ENCODE measurements at places on chromosomes 2 and 18.

DNA sequence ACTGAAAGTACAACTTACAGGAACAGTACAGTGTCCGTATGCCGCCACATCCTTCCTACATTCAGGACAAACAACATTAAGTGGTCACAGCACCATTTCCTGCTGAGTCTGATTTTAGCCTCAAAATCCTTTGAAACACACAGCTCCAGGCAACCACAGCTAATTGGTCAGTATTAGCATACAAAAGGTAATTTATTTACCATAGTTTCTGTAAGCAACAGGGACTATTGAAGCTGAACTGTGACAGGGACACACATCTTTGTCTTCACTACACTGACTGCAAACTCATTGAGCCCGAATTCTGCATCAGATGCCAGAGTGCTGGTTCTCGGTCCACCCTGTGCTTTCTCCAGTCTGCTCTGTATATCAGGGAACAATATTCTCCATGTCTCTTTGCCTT, 151.8 kb downstream of the ST6GAL2 start:
- DNase-seq = no peak

DNA sequence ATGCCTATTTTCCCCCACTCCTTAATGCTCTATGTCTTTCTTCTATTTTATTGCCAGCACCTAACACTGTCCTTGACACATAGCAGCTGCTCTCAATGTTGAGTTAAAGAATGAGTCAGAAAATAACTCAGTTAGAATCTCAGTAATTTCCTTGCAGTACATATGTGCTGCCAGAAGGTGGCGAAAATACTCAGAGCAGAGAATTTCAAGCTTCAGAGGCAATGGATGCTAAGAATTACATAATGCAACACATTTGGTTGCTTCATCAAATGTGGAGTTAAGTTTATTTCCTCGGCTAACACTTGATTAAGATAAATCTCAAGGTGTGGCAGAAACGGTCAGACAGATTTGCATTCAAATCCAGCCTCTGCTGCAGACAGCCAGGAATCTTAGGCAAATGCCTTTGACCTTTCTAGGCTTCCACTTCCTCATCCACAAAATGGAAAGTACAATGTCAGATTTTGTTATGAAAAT, 105.6 kb downstream of the VSNL1 start:
- no peak for DNase-seq

- no peak for DNase-seq
These were observed 11.3 kb downstream of the SMAD7 start for GRCh38 chr18:48939205-48940097.

- no peak for DNase-seq
These were observed 25.2 kb downstream of the FAM228A start for GRCh38 chr2:24199968-24200590.

- no peak for DNase-seq
These were observed 56.4 kb upstream of the STPG4 start for GRCh38 chr2:47211497-47212011.

GRCh38 chr2:201228271-201228911, 31.9 kb upstream of the CASP8 start:
- no peak for DNase-seq

GRCh38 chr2:150944315-150944714, 317.3 kb downstream of the RBM43 start:
- no peak for DNase-seq

DNA sequence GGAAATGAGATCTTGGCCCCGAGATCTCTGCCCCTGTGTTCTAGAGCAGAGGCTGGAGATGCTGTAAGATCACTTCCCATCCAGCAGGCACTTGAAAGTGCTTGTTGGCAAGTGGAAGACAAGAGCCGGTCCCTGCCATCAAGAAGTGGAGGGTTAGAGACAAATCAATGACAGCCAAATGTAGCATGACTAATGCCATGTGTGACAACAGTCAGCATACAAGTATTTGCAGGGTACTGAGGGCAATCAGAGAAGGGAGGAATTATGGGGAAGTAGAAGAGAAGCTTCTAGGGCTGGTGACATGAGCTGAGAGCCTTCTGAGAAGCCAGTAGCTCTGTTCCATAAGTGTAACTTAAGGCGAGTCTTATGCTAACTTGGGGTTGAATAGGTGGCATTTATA, 58.6 kb downstream of the TMEM17 start:
- peak; percentile 52 for DNase-seq

DNA sequence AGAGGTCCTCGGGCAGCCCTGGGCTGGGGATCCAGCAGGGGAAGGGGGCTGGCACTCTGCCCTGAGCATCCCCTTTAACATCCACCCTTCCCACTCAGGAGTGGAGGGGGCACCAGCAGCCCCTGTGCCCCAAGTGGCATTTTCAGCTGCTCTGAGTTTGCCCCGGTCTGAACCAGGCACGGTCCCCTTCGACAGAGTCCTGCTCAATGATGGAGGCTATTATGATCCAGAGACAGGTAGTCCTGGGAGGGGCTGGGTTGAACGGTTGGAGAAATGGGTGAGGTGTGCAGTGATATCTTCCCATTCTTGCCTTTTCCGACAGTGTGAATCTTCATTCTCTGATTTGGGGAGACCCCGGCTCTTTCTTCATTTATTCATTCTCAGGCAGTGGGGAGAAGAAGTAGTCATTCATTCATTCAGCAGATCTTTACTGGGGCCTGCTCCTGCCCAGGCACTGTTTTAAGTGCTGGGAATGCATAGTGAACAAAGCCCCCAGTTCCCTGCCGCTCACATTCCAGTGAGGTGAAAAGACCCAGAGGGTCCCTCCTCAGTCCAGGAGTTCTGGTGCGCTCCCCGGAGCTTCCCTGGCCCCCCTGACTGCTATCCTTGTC, 1.4 kb upstream of the KHK start:
- DNase-seq = no peak

- peak; percentile 13 for DNase-seq
These were observed 82.0 kb upstream of the SLC66A3 start for GRCh38 chr2:11073251-11073650.

DNA sequence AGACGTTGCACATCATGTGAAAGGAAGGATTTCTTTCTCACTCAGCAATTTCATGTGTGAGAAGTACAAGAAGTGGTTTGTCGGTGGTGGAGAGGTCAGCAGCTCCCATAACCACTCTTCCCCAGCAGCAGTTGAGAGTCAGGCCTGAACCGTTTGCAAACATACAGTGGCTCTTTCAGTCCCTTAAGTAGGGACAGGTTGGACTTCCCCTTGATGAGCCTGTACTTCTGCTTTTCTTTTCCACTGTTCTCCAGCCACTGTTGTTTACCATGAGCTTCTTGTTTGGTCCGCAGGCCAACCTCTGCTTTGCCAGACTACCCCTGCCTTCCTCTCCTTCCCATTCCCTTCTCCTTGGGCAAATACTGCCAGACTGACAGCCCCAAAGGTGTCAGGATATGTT, 391.3 kb upstream of the CELF4 start:
- no peak for DNase-seq

DNA sequence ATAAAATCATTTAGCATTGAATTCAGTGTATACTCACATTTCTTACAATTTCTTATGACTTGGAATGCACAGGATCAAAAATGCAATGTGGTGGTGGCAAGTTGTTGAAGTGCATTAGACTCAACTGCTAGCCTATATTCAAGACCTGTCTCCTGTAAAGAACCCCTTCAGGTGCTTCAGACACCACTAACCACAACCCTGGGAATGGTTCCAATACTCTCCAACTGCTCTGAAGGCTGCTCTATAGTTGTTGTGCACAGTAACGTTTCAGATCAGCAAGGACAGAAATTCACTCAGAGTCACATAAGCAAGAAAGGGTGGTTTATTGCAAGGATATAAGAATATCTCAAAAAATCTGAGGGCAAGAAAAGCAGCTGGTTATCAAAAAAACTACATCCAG, 6.5 kb downstream of the GKN1 start:
- no peak for DNase-seq

- DNase-seq = no peak
These were observed 43.0 kb downstream of the KLF7 start for GRCh38 chr2:207122651-207123334.

GRCh38 chr2:145015561-145015960, 495.6 kb upstream of the ZEB2 start:
- no peak for DNase-seq

GRCh38 chr2:121796239-121796638, 40.8 kb downstream of the TSN start:
- DNase-seq = no peak

DNA sequence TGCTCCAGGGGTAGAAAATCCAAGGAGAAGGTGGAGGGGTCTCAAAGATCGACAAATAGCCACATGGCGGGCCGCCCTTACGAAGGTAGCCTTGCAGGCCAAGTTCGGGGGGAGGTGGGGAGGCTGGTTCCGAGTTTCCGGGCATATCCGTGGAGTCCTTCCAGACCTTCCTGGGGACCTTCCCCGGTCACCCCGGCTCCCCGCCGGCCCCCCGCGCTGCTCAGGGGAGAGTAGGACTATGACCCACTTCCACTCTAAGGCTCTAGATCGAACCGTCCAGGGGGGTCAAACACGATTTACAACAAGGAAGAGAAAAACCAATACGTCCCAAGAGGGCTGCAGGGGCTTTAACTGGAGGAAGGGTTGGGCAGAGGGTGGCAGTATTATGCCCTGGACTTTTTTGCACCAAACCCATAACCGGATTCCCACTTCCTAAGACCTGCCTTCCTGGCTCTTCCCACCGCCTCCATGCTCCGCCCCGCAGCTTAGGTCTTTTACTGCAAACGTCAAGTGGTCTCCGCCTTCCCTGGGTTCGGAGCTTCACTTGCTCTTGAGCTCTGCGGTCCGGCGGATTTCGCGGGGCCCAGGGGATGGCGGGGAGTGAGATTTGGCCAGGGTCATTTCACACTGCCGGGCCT, 779 bp upstream of the LYPD6 start:
- DNase-seq = no peak

GRCh38 chr2:176818617-176819016, 394.0 kb upstream of the HNRNPA3 start:
- DNase-seq = no peak

DNA sequence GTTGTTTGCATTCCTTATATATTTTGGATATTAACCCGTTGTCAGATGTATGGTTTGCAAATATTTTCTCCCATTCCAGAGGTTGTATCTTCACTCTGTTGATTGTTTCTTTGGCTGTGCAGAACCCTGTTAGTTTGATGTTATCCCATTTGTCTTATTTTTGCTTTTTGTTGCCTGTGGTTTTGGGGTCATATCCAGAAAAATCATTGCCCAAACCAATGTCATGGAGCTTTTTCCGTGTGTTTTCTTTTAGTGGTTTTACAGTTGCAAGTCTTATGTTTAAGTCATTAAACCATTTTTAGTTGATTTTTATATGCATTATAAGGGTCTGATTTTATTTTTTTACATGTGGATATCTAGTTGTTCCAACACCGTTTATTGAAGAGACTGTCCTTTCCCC, 35.8 kb downstream of the PPIG start:
- DNase-seq = no peak

GRCh38 chr2:109348190-109348589, 219.2 kb downstream of the SH3RF3 start:
- DNase-seq = no peak

DNA sequence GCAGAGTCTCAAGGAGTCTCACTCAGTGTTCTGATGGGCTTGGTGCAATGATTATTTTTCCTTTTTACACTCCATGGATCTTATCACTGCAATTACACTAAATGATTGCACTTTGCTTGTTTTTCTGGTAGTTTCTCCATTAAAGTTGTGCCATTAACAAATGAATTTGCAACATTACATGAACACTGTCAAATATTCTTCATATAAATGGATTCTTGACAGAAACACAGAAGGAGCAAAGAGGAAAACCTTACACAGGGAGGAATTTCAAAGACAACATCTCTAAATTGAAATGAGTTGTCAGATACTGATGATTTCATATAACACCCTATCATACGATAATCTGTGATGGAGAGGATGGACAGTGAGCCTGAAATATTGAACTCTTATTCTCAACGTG, 65.4 kb upstream of the CHST9 start:
- DNase-seq = no peak

- no peak for DNase-seq
These were observed 70.9 kb downstream of the AFF3 start for GRCh38 chr2:100071335-100072043.

DNA sequence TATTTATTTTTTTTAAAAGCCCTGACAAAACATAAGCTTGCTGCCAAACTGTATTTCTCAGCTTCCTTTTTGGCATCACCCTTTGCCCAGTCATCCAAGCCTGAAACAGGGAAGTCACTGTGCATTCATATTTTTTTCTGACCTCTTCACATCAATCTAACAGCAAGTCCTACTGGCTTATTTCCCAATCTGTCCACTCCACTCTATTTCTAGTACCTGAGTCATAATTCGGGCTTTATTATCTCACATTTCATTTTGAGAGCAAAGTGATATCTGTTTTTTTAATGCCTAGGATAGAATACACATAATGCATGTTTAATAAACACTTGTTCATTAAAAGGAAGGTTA, 5.1 kb downstream of the HNMT start:
- no peak for DNase-seq

GRCh38 chr2:50551018-50551726, 480.8 kb downstream of the NRXN1 start:
- no peak for DNase-seq

DNA sequence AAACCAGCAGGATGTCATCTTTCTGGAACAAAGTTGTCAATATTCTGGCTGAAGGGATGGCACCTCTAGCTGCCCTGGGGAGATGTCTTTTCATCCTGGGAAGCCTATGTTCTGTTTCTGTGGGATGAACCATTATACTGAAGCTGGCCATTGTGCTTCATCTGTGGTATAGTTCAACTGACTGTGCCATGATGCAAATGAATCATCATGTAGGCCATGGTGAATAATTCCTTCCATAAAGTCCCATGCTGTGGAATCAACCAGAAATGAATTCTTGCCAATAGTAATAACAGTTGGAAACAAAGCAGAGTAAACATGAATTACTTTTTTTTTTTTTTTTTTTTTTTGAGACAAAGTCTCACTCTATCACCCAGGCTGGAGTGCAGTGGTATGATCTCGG, 64.1 kb upstream of the CNGA3 start:
- no peak for DNase-seq

GRCh38 chr2:172997031-172997430, 78.6 kb upstream of the MAP3K20 start:
- no peak for DNase-seq

- no peak for DNase-seq
These were observed 253.2 kb upstream of the SP5 start for GRCh38 chr2:170461889-170462288.

- no peak for DNase-seq
These were observed 24.0 kb downstream of the GPR55 start for GRCh38 chr2:230901006-230901405.

DNA sequence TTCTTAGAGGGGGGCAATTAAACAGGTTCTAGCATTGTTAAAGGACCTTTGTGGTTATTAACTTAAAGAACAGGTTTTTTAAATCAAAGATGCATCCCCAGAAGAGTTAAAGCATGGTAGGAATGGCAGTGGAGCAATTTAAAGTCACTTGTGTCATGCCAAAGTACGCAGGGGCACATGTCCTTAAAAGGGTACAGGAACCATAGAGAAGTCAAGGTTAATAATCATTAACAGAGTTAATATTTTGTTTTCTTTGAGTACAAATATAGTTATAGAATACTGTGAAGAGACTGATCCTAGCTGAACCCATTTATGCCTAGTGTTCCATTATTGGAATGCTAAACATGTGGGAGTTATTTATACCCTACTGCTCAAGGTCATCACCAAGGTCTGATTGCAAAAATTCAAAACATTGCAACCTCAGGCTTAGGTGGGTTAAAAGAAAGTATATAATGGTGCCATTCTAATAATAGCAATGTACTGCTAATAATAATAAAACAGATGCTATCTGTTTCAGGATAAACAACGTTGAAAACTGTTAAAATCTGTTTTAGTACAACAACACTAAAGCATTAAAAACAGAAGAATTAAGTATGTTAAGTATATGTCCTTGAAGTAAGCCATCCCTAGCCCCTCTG, 216.0 kb downstream of the MYO3B start:
- DNase-seq = no peak

Measured in NCI-H187 treated with DMSO at 0.1 percent for 48 hours (cell line).